ENCODE measurements at places on chromosomes 6 and 20. TPM values are rescaled to one million over a fixed set of nuclear protein-coding genes. Genes with fewer than 3 reads are reported as not detected.

DNA sequence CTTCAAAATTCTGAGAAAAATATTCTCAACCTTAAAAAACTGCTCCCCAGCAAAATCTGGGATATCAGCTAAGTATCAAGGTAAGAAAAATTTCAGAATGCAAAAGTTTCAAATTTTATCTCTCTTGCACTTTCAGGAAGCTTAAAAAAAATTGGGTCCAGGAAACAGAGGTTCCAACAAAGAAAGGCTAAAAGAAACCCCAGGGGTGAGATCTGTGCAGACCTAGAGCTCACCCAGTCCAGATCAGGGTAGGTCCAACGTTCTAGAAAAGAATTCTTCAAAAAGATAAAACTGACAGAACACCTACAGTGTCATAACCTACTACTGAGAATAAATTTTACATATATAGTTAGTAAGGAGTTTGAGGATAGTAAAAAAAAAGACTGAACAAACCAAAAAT is 23.5 kb downstream of the ILRUN start:
- H3K4me3 ChIP-seq: peak overlapping the region; percentile 68
- peak overlapping the region; percentile 91 for H3K27ac ChIP-seq
- no peaks in the 10 kb centered on the region for H3K27me3 ChIP-seq
- H3K4me1 ChIP-seq: peaks cover 39% of the 10 kb centered on the region
- DNase-seq: no peak
- peaks cover 10% of the 10 kb centered on the region for H3K36me3 ChIP-seq

- no peak for DNase-seq
- H3K36me3 ChIP-seq: no peaks in the 10 kb centered on the region
- H3K4me3 ChIP-seq: no peak overlapping the region
- no peaks in the 10 kb centered on the region for H3K4me1 ChIP-seq
- H3K27me3 ChIP-seq: peaks cover 7% of the 10 kb centered on the region
- H3K27ac ChIP-seq: no peak overlapping the region
These were observed 15.1 kb upstream of the ISM1 start for GRCh38 chr20:13205848-13206434.

GRCh38 chr20:61588411-61589385 is 336.6 kb downstream of the CDH4 start:
- H3K4me3 ChIP-seq: no peak overlapping the region
- no peak overlapping the region for H3K27ac ChIP-seq
- DNase-seq: no peak
- H3K36me3 ChIP-seq: no peaks in the 10 kb centered on the region

GRCh38 chr6:165895421-165896165 is 232.6 kb upstream of the PDE10A start:
- H3K4me1 ChIP-seq: no peaks in the 10 kb centered on the region
- DNase-seq: no peak
- H3K4me3 ChIP-seq: no peak overlapping the region
- H3K27me3 ChIP-seq: no peaks in the 10 kb centered on the region
- H3K36me3 ChIP-seq: no peaks in the 10 kb centered on the region

GRCh38 chr6:125357515-125358256 is 55.9 kb upstream of the HDDC2 start:
- H3K4me1 ChIP-seq: peaks cover 5% of the 10 kb centered on the region
- DNase-seq: no peak
- H3K27ac ChIP-seq: no peak overlapping the region
- peaks cover 38% of the 10 kb centered on the region for H3K27me3 ChIP-seq

DNA sequence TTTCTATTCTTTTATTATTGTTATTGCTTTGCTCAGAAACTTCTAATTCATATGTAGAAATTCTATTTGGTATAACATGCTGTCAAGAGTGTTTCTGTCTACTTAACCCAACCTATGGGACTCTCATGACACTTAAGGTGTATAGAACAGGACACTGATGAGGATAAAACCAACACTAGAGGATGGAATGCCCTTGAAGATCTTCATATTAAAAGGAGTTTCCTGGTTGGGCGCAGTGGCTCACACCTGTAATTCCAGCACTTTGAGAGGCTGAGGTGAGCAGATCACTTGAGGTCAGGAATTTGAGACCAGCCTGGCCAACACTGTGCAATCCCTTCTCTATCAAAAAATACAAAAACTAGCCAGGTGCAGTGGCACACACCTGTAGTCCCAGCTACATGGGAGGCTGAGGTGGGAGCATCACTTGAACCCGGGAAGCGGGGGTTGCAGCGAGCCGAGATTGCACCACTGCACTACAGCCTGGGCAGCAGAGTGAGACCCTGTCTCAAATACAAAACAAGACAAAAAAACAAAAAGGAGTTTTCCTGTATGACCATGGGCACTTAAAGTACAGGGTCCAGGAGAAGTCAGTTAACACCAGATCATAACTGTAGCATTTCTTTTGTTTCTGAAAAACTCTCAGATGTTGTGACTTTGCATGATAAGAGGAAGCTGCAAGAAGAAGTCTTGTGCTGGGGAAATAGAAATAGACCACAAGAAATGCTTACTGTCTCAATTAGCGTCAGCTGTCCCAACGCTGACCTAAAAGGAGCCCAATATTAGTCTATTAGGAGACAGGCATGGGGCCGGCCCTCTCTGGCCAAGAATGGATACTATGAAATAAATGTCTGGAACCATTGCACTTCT is 38.9 kb upstream of the CD2AP start:
- no peaks in the 10 kb centered on the region for H3K4me1 ChIP-seq
- H3K36me3 ChIP-seq: no peaks in the 10 kb centered on the region
- H3K27me3 ChIP-seq: peaks cover 6% of the 10 kb centered on the region
- DNase-seq: no peak
- H3K4me3 ChIP-seq: no peak overlapping the region

GRCh38 chr6:63808576-63808975 is 173.0 kb downstream of the PHF3 start:
- peaks cover 7% of the 10 kb centered on the region for H3K4me1 ChIP-seq
- DNase-seq: no peak
- H3K27ac ChIP-seq: no peak overlapping the region
- H3K36me3 ChIP-seq: no peaks in the 10 kb centered on the region

GRCh38 chr6:70210462-70210861 is 92.4 kb downstream of the COL9A1 start:
- H3K36me3 ChIP-seq: no peaks in the 10 kb centered on the region
- H3K4me1 ChIP-seq: no peaks in the 10 kb centered on the region
- peaks cover 37% of the 10 kb centered on the region for H3K27me3 ChIP-seq

- no peak for DNase-seq
- H3K36me3 ChIP-seq: no peaks in the 10 kb centered on the region
- H3K4me1 ChIP-seq: no peaks in the 10 kb centered on the region
- no peak overlapping the region for H3K27ac ChIP-seq
- no peak overlapping the region for H3K4me3 ChIP-seq
These were observed 12.3 kb upstream of the PRIM2 start for GRCh38 chr6:57305107-57305506.

DNA sequence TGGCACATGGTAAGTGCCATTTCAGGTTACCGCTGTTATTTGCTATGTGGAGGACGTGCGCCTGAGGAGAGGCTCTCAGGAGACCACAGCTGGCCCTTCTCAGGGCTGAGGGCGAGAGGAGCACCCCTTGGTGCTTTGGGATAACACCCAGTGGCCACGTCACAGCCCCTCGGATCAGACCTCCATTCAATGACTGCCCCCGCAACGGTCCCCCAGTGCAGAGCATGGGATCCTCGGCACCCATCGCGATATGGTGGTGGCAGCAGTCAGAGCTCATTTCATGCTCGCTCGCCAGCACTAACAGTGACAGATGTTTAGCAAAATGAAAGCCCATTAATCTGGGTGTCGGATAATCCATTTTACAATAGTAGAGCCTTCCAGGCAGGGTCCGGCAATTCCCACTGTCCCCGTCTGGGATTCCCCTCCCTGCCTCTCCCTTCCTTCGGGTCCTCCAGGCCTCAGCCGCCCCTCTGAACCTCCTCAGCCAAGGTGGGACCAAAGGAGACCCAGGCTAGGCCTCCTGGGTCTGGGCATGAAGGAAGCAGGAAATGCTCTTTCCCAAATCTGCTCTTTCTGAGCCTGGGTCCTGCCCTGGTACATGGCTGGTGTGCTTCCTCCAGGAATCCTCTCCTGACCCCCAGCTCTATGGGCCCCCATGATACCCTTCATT is 117.1 kb downstream of the GRM4 start:
- H3K4me1 ChIP-seq: peaks cover 4% of the 10 kb centered on the region
- H3K36me3 ChIP-seq: no peaks in the 10 kb centered on the region
- H3K4me3 ChIP-seq: no peak overlapping the region
- DNase-seq: no peak
- no peak overlapping the region for H3K27ac ChIP-seq

AVP gene
- not detected for total RNA-seq

SNAP25 gene
- not detected for total RNA-seq

KCNK17 gene
- not detected for total RNA-seq

C6orf163 gene
- total RNA-seq: 1.7 TPM

CALHM5 gene
- total RNA-seq: not detected

NEDD9 gene
- 114 TPM for total RNA-seq

All from activated CD8-positive, alpha-beta memory T cell treated with anti-CD3 and anti-CD28 coated beads, Interleukin-2, amount 10 ng/mL, durations not matched to agents 7 days and 5 days (primary cell).